ENCODE measurements at places on chromosomes 7 and 10.

GRCh38 chr7:94556028-94556427 lies 46.4 kb downstream of the CASD1 start:
- DNase-seq, result no peak

DNA sequence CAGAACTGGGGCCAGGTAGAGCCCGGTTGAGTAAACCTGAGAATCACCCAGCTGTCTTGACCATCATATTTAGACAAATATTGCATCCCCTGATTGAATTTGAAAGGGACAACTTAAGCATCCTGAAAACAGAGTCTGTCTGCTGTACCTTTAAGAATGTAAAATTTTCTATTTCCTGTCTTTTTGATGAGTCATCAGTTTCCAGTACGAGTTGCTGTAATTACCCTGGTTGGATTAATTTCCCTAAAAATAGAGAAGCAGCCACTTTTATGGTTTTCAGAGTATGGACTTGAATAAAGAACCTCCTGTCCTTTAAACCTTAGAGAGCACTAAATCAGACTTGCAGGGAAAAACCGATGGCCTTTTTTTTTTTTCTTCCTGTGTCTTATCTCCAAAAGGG lies 164.6 kb upstream of the SH2B2 start:
- no peak for DNase-seq

GRCh38 chr10:25349520-25349919 lies 174.7 kb downstream of the GPR158 start:
- DNase-seq, result no peak

DNA sequence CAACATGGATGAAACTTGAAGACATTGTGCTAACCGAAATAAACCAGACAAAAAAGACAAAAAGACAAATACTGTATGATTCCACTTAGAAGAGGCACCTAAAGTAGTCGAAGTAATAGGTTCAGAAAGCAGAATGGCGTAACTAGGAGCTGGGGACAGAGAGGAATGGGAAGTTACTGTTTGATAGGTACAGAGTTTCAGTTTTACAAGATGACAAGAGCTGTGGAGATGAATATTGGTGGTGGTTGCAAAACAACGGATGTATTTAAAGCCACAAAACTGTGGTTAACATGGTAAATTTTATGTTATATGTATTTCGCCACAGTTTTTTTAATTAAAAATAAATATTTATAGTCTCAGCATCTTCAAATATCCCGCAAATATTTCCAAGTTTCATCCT lies 64.1 kb upstream of the DIP2C start:
- no peak for DNase-seq

DNA sequence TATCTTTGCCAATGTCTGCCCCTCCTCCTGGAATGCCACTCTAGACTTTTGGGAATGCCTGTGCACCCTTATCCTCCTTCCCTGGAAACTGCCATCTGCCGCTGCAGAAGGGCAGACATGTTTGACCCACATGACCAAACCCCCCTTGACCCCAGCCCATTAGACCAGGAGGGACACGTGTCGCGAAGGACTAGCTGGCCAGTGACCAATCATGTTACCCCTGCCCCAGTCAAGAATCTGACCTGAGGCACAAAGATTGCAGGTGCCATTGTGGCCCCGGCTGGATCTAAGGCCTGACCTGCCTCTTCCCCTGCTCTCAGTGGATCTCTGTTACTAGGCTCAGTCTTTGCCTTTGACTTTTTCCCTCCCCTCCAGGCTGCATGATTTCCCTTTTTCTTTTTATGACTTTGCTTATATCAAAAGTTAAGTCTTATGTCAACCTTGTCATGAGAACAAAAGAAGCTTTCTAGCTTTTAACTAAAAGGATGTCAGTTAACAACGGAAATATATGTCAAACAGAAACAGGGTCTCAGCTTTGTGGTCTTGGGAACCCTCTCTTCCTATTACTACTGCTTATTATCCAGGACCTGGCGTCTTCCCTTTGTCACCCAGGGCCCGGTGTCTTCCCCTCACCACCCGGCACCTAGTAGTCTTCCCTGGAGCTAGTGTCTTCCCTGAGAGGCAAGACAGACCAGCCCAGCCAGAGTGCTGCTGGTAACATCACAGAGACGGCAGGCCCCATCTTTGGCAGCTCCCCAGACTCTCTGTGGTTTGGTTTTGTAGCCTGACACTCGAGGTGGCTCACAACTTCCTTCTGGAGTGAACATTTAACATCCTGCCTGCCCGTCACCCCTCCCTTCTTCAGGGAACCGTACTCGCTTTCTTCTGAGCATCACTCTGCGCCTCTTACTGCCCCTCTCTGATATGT lies 24.4 kb upstream of the PPIF start:
- peak; percentile 88 for DNase-seq

DNA sequence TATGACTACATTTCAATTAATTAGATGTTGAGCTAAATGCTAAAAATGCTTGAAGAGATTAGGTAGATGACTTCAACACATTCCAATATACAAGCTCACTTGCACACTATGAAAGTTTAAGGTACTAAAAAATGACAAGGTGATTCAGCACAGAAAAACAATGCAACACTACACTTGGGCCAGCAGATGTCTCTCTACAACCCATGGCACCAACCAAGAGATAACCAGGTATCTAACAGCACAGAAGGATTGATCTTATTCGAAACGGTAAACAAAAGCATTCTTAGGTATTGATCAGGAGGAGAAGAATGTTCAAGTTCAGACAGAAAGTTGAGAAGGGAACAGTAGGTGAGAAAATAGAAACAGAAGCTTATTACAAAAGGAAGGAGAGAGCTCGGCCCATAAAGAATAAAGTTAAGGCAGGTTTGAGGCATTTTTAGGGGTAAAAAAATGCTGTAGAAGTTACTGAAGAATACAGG lies 248.2 kb upstream of the KLF14 start:
- peak; percentile 58 for DNase-seq

DNA sequence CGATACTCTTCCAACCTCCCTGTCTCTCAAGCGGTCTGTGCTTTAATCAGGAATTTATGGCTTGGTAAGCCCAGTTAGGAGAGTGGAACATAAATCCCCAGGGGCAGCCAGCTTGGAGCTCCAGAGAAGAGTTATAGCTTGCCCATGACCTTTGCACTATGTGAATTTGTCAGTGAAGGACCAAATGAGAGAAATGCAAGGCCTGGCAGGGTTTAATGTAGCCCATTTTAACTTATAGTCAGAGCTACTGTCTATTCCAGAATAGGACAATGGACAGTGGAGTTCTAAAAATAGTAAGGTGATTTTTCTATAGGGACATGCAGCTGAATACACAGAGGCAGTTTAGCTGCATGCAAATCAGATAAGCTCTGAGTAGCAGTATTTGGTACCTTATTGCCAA lies 142.6 kb upstream of the CAV2 start:
- no peak for DNase-seq

GRCh38 chr7:150962553-150963399 lies 15.3 kb downstream of the KCNH2 start:
- DNase-seq, result peak; percentile 48

DNA sequence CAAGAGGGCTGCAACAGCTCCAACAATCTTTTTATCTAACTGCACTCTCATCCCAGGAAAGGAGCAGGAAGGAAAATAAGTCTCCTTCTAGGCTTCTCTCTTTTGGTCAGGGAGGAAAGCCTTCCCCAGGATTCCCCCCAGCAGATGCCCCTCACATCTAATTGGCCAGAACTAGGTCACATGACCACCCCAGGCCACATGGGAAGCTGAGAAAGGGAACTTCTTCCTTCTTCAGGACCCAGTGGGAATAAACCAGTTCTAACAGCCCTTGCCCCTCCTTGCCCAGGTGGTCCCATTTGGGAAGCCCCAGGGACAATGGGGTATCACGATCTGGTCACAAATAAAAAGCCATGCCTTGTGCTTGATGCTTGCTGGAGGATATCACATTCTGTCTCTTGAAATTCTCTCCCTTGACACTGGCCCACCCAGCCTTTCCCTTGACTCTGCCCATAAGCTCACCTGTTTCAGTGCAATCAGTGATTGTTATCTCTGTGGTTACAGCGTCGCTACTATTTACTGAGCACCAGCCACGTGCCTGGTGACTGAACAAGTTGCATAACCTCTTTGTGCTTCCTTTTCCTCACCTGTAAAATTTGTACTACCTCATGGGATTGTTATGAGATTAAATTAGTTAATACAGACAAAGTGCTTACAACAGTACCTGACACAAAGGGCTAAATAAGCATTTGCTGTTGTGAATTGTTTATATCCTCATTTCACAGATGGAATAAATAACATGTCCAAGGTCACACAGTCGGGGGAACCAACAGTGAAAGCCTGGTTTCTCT lies 9.0 kb upstream of the TACR2 start:
- DNase-seq, result peak; percentile 72

GRCh38 chr10:80185578-80186299 lies 19.6 kb downstream of the ANXA11 start:
- DNase-seq, result no peak

- DNase-seq, result no peak
Measured at GRCh38 chr10:70730955-70731354, 54.2 kb downstream of the TBATA start.

DNA sequence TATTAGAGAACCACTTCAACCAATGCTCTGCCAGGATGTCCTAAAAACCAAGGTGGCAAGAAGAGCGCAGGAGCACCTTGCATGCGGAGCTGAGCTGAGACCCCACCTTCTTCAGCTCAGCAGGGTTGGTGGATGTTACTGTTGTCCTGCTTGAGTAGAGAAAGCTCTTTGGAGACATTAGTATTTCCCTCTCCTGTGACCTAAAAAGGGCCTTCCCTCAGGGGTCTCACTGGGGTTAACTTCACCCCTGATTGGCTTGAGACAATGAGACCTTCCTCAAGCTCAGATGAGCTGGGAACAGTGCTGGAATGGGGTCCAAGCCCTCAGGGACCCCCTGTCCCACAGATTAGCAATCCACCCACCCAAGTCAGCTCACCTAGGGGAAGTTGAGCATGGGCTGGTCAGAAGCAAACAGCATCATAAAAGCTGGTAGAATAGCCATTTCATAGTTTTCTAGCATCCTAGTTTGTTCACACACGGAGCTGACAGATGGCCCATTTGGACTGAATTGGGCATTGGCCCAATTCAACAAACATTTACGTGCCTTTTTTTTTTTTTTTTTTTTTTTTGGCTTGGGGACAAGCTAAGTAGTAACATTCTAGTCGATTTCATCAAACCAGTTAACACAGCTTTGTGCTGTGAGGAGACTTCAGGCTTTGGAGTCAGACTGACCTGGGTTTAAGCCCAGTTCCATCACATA lies 100.6 kb upstream of the HABP2 start:
- DNase-seq, result no peak

DNA sequence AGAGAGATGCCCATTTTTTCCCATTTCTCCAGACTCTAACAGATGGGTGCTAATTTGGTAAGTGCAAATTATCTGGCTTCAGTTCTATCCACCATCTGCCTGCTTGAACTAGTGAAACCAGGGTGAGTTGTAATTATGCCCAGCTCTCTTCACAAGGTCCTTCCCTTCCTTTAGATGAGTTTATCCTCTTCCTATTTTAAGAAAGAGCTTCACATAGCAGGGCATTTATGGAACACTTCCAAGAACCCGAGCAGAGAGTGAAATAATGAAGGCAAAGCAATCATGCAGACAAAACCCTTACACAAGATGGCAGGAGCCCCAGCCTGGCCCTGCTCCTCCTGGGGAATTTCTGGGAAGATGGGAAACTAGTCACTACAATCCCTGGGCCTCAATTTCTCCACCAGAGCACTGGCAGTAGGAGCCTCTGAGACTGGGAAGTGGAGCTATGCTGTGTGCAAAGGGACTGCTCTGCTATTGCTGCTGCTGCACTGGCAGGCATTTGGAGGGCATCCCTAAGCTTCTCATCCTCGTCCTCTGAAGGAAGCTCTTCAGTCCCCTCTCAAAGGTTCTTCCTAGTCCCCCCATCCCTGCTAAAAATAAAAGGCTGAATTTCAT lies 33.7 kb upstream of the PLXNA4 start:
- DNase-seq, result no peak
